ENCODE measurements at places on chromosomes 12 and 14. TPM values are rescaled to one million over a fixed set of nuclear protein-coding genes. Genes with fewer than 3 reads are reported as not detected.

- H3K4me3 ChIP-seq: no peak overlapping the region
- H3K27me3 ChIP-seq: peaks cover 12% of the 10 kb centered on the region
- peaks cover 2% of the 10 kb centered on the region for H3K4me1 ChIP-seq
- peak; percentile 38 for DNase-seq
- no peak overlapping the region for H3K27ac ChIP-seq
Measured at GRCh38 chr14:82805892-82806825, 1272.5 kb upstream of the SEL1L start.

The P3H3 gene
- total RNA-seq: 55.0 TPM

The PELI2 gene
- 16.2 TPM for total RNA-seq

- peaks cover 32% of the 10 kb centered on the region for H3K4me1 ChIP-seq
- no peak for DNase-seq
- H3K27ac ChIP-seq: no peak overlapping the region
- no peak overlapping the region for H3K4me3 ChIP-seq
Measured at GRCh38 chr14:54364555-54365415, 32.0 kb upstream of the CDKN3 start.

The CCDC198 gene
- not detected for total RNA-seq

The RNASE3 gene
- not detected for total RNA-seq

The KSR2 gene
- 1.3 TPM for total RNA-seq

DNA sequence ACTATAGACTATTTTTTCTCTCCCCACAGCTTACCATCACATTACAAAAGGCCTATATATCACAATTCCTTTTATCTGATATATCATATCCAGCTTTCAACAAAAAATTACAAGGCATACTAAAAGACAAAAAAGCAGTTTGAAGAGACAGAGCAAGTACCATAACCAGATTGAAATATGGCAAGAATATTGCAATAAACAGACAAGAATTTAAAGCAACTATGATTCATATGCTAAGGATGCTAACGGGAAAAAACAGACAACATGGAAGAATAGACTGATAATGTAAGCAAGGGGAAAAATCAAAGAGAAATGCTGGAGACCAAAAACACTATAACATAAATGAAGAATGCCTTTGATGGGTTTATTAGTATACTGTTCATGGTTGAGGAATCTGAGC lies 40.7 kb downstream of the LRP6 start:
- no peaks in the 10 kb centered on the region for H3K27me3 ChIP-seq
- H3K4me3 ChIP-seq: no peak overlapping the region
- H3K4me1 ChIP-seq: peaks cover 3% of the 10 kb centered on the region
- H3K27ac ChIP-seq: no peak overlapping the region
- H3K36me3 ChIP-seq: no peaks in the 10 kb centered on the region

- H3K36me3 ChIP-seq: no peaks in the 10 kb centered on the region
- peak within 1 kb of the TSS; percentile 84 for H3K4me3 ChIP-seq
- peaks cover 12% of the 10 kb centered on the region for H3K27me3 ChIP-seq
- no peaks in the 10 kb centered on the region for H3K4me1 ChIP-seq
Measured at GRCh38 chr12:68932961-68933893, at the start of gene CPM. Gene CPM (minus strand): TSS chr12:68933171. CDS start chr12:68932837, 334 bp downstream.

- no peaks in the 10 kb centered on the region for H3K4me1 ChIP-seq
- DNase-seq: no peak
- H3K4me3 ChIP-seq: no peak overlapping the region
- no peaks in the 10 kb centered on the region for H3K27me3 ChIP-seq
- H3K36me3 ChIP-seq: no peaks in the 10 kb centered on the region
Measured at GRCh38 chr12:29159661-29160060, 10.6 kb downstream of the FAR2 start.

DNA sequence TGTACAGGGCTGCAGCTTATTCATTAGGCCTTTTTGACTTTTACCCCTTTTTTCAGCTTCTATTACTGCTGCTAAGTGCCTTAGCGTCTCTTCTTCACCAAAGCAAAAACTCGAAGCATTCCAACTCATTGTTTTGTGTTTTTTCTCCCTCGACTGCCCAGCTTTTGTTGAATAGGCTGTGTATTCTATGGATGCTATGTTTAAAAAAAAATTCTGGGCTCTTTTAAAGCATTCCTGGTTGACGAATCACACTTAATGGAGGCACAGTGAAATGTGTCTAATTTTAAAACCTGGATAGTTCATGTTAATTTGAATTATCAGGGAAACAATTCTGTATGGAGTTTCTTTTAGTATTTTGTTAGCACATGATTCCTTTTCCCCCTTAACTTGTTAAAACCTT lies 29.7 kb downstream of the KTN1 start:
- H3K4me1 ChIP-seq: peaks cover 8% of the 10 kb centered on the region
- H3K36me3 ChIP-seq: peaks cover 19% of the 10 kb centered on the region
- no peaks in the 10 kb centered on the region for H3K27me3 ChIP-seq
- H3K4me3 ChIP-seq: no peak overlapping the region
- DNase-seq: no peak

GRCh38 chr12:27338473-27338872 lies 5.8 kb downstream of the BMAL2 start:
- H3K4me1 ChIP-seq: no peaks in the 10 kb centered on the region
- DNase-seq: no peak
- H3K4me3 ChIP-seq: no peak overlapping the region
- no peaks in the 10 kb centered on the region for H3K36me3 ChIP-seq

- no peak overlapping the region for H3K27ac ChIP-seq
- no peak overlapping the region for H3K4me3 ChIP-seq
- DNase-seq: no peak
- H3K27me3 ChIP-seq: no peaks in the 10 kb centered on the region
- H3K4me1 ChIP-seq: no peaks in the 10 kb centered on the region
- no peaks in the 10 kb centered on the region for H3K36me3 ChIP-seq
Measured at GRCh38 chr14:76936483-76936882, 92.0 kb downstream of the IRF2BPL start.

The MYH6 gene
- 0.13 TPM for total RNA-seq

- H3K4me3 ChIP-seq: no peak overlapping the region
- no peaks in the 10 kb centered on the region for H3K4me1 ChIP-seq
- H3K36me3 ChIP-seq: no peaks in the 10 kb centered on the region
Measured at GRCh38 chr14:33671556-33671955, 279.3 kb downstream of the EGLN3 start.

DNA sequence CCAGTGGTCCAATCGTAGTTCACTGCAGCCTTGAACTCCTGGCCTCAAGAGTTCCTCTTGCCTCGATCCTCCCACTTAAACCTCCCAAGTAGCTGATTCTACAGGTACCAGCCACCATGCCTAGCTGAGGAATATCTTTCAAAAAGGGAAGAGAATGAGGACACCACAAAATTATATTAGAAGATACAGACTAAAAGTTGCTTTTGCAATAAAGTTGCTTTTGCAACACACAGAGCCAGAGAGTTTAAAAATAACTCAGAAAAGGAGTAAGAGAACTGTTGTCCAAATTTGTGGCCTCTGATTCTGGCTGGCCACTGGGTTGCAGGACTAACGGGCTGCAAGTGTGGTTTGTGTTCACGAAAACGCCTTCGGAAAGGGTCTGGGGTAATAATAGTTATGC lies 19.8 kb downstream of the TMEM253 start:
- no peaks in the 10 kb centered on the region for H3K27me3 ChIP-seq
- H3K27ac ChIP-seq: no peak overlapping the region
- no peak overlapping the region for H3K4me3 ChIP-seq
- H3K4me1 ChIP-seq: no peaks in the 10 kb centered on the region
- no peaks in the 10 kb centered on the region for H3K36me3 ChIP-seq

DNA sequence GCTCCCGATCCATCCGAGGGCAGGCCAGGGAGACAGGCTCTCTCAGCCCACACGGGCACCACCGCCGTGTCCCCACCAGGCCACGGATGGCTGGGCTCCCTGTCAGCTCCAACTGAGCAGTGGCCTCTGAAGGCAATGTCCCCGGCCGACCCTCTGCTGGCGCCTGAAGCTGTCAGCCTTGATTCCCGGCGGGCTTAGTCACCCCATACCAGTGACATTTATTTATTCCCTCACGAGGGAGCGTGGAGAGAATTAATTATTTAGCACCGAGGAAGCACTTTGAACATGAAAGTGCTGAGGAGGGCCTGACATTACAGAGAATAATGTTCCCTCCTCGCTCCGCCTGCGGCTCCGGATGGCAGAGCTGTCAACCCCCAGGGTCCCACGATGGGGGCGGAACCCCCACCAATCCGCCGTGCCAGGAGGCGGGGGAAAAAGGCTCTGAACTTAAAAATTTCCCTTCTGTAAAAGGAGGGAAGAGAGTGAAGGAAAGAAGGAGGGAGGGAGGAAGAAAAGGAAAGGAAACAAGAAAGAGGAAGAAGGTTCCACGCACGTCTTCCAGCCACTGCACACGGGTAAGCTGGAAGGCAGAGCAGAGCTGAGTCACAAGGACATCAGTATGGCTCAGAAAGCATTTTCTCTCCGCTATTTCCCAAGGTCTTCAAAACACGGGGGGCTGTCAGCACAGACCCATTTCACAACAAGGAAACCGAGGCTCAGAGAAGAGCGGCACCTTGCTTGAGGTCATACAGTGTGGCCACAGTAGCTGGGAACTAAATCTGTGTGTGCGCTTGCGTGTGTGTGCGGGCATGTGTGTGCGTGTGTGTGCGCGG lies 108.7 kb upstream of the NCOR2 start:
- no peaks in the 10 kb centered on the region for H3K27me3 ChIP-seq
- no peaks in the 10 kb centered on the region for H3K4me1 ChIP-seq
- no peak for DNase-seq
- no peaks in the 10 kb centered on the region for H3K36me3 ChIP-seq

- no peak overlapping the region for H3K27ac ChIP-seq
- H3K36me3 ChIP-seq: no peaks in the 10 kb centered on the region
- no peaks in the 10 kb centered on the region for H3K27me3 ChIP-seq
- no peak overlapping the region for H3K4me3 ChIP-seq
Measured at GRCh38 chr14:69676723-69677122, 65.3 kb downstream of the SUSD6 start.

DNA sequence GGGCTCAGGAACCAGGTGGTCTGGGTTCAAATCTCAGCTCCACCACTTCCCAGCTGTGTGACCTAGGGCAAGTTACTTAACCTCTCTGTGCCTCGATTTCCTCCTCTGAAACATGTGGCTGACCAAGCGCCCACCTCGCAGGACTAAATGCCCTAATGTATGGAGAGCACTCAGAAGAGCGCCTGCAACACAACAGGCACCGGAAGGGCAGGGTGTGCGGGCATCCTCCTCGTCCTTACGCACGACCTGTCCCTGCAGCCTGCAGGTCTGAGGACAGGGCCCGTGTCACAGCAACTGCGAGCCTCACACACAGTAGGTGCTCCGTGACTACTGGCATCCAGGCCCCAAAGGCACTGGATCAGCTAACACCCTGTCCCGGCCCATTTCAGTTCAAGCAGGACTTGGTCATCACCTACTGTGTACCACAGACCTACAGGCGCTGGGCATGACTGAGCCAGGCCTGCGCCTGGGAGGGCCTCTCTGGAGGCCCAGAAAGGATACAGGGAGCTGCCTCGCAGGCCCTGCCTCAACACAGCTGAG lies 131.5 kb downstream of the NCOR2 start:
- H3K27me3 ChIP-seq: no peaks in the 10 kb centered on the region
- H3K4me1 ChIP-seq: 0 out of 2 replicates have a peak, but pooled peaks cover 7% of the 10 kb centered on the region
- H3K27ac ChIP-seq: no peak overlapping the region
- no peak for DNase-seq

The TMEM63C gene
- total RNA-seq: 1.7 TPM
